NCI-H524 (cell line): ENCODE measurements at places on chromosomes 16 and 17.

- no peak for DNase-seq
These were observed 5.6 kb downstream of the ALOX15 start for GRCh38 chr17:4635823-4636375.

DNA sequence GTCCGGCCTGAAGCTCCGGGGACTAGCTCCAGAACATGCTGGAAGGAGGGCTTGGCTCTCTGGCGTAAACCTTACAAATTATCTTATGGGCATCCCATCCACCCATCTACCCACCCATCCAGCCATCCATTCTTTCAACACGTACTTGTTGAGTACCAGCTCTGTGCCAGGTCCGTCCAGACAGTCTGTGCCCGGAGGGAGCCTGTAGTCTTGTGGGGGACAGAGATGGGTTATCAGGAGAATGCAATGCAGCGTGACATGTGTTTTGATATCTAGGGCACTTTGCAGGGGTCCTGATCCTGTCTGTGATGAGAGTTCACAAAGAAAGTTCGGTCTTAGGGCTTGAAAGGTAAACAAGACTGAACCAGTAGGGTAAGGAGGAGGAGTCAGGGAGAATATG lies 4.1 kb upstream of the SLC13A2 start:
- DNase-seq = no peak

- DNase-seq = no peak
These were observed 157.1 kb upstream of the C16orf82 start for GRCh38 chr16:26909623-26910022.

- DNase-seq = no peak
These were observed 27.4 kb downstream of the CDRT15 start for GRCh38 chr17:14209215-14209614.

DNA sequence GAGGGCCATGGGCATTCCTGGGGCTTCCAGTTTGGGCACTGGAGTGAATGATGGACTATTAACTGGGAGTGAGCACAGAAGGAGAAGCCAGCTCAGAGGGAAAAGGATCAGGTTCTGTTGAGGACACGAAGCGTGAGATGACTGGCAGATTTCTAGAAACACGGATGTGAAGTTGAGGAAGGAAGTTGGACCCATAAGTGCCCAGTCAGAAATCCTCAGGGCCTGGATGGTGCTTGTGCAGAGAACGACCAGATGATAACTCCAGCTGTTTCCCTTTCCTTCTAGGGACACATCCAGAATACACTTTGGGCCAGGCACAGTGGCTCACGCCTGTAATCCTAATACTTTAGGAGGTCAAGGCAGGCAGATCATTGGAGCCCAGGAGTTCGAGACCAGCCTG lies 23.3 kb upstream of the ANKRD40CL start:
- no peak for DNase-seq

- peak; percentile 61 for DNase-seq
These were observed 70.1 kb upstream of the CREBBP start for GRCh38 chr16:3950343-3951193.

DNA sequence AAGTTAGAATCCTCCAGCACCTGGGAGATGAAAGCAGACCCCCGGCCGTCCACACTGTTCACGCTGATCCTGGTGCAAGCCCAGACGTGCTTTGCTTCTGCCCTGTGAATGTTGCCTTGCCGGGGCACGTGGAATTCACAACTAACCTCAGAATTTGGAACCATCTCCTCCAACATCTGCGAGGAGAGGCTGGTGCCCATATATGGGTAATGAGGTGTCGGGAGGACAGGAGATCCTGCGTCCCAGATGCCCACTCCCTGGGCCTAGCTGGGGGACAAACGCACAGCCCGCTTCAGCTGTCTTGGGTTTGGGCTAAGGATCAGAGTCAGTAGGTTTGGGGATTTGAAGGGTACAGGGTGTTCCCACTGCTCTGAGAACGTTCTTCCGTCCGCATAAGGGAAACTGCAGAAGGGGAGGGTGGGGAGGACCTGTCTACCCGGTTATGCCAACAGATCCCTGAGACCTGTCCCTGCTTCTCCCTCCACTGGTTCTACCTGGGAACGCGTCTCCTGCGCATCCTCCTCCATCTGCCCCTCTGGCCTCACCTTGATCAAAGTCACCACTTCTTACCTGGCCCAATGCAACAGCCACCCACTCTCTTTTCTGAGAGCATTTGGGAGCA lies 14.1 kb downstream of the PPL start:
- DNase-seq = no peak

DNA sequence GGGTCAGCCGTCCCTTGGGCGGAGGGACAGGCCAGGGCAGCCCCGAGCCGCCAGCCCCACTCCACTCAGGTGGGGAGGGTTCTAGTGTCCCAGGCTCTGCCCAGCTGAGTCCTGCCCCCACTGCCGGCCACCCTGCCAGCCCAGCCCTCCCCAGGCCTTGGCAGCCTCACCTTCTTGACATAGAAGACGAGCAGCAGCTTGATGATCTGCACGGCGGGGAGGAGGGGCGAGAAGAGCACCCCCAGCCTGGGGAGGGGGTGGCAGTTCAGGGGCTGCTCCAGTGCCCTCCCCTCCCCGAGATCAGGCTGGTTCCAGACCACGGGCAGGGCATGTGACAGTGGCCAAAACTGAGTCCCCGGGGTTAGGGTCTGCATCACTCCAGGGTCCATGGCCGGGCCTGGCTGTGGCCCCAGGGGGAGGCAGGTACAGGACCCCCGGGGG lies 9.7 kb downstream of the TMC6 start:
- DNase-seq = no peak

DNA sequence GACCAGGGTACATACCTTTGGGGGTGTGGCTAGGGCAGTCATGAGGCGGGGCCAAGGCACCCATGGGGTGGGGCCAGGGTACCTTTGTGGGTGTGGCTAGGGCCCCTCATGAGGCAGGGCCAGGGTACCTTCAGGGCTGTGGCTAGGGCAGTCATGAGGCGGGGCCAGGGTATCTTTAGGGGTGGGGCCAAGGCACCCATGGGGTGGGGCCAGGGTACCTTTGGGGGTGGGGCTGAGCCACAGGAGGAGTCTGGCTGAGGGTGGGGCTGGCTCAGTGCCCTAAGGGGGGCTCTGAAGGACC lies 3.5 kb downstream of the GNG13 start:
- DNase-seq = no peak

DNA sequence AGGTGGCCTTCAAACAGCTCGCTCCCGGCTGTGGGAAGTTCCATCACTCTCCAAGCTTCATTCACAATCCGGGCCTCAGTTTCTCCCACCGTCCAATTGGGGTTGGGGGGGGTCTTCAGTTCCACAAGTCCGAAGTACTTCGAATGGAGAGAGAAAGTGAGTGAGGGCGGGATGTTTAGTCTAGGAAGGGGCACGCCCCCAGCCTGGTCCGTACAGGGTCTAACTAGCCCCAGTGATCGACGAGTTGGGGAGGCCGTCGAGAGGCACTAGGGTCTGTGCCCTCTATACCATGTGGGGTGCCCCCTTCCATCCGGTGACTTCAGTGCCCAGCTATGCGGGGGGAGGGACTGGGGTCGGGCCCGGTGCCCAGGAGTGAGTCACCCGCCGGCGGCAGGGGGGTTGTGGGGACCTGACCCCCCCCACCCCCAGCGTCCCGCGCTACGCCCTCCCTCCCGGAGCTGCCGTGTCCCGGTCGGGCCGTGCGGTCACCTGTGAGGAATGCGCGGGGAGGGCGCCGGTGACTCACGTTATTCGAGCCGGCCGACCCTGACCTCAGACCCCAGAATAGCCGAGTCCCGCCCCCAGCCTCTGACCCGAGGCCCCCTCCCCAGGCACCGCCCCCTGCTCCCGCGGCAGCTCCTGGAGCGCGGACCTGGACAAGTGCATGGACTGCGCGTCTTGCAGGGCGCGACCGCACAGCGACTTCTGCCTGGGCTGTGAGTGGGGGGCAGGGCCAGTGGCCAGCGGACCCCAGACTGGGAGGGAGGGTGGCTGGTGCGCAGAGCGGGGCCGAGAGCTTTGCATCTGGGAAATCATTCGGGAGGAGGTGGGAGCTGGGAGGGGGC lies 658 bp downstream of the TNFRSF12A start:
- peak; percentile 70 for DNase-seq

DNA sequence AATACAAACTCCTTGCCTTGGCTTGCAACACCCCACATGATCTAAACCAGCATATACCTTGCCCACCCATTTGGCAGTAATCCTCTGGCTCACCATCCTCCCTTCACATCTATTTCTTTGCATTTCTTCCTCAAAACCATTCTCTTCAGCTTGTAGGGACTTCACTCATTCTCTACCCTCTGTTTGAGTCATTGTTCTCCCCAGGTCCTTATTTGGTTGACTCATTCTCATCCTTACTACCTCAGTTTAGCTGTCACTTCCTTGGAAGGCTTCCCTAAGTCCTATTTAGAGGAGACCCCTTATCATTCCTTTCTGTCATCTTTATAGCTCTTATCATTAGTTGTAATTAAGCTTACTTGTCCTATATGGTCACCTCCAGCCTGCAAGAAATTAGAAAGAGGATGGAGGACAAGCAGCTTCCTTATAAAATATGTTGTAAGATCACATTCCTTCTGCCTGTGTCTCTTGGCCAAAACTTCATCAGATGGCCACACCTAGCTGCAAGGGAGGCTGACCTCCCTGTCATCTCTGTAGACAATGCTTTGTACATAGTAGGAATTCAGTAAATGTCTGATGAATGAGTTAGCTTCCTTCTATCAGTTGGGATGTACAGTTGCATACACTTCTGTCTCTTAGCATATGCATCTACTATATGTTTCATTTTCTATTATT lies 1.7 kb downstream of the TTC19 start:
- DNase-seq = no peak
